Stimulated activated CD4-positive, alpha-beta T cell treated with anti-CD3 and anti-CD28 coated beads, Interleukin-15, amount 100 ng/mL, for 24 hours (primary cell): ENCODE measurements at places on chromosomes 7 and 10.

DNA sequence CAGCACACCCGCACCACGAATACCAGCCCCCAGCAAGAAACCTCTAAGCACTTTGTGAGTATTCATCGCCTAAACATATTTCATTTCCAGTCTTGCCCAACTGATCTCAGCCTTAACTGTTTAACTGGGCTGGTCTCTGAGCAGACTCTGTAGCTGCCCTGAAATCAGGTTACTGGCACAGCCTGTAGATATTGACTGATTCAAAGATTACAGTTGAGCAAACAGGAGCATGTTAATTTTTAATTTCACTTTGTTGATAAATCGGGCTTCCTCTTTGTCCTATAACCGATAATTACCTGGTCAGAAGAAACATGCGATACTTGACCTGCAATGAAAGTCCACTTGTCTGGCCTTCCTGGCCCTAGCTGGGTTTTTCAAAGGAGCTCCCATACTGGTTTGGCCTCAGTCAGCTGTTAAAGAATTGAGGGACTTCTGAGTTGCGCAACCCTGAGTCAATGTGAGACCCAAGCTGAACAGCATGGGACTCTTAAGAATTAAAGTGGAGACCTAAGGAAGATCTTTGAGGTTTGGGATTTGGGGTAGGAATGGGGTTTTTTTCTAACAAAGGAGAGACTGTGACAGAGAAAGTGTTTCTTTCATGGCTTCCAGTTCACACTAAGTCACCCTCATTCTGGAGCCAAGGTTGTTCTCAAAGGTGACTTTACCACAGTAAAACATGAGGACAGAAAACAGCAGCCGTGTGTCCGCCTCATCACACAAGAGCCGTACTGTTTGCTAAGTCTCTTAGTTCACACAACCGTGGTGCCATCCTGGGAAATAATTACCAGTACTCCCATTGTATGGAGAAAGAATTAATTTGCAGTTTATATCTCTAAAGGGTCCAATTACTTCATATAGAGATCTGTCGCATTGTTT is 75.9 kb downstream of the PPP1R3C start:
- DNase-seq, result no peak

- DNase-seq, result no peak
Observed at GRCh38 chr7:111030336-111030735, 60.6 kb upstream of the LRRN3 start.

- DNase-seq, result no peak
Observed at GRCh38 chr7:2945171-2945570, 98.5 kb downstream of the CARD11 start.

DNA sequence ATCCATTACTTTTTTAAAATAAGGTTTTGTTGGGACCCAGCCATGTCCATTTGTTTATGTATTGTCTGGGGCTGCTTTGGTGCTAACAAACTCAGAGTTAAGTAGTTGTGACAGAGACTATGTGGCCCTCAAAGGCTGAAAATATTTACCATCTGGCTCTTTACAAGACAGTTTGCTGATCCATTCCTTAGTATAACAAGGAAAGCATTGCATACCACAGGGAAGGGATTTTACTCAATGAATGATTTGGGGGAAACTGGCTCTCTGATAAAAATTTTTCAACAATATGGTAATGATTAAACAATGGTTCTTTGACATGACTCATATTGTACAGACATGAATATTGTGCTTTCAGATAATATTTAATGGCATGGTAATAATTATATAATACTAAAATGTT is 738.1 kb downstream of the KCNMA1 start:
- DNase-seq, result no peak

DNA sequence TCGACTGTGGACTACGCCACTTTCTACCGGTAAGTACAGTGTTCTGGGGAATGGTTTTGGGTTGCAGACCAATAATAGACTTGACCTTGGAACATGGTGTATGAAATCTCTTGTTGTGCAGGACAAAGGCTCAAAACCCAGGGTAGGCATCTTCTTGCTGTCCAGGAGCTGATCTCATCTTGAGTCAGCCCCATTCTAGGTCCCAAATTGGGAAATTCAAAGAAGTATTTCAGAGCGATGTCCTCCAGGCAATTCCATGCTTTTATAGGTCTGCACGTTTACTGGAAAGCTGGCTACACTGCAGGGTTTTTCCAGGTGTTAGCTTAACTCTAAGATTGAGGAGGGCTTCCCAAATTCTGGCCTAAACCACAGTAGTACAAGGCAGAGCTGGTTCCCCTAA is 180.7 kb downstream of the BMPER start:
- DNase-seq, result no peak

GRCh38 chr10:97876402-97876801 is 26.8 kb downstream of the GOLGA7B start:
- no peak for DNase-seq

DNA sequence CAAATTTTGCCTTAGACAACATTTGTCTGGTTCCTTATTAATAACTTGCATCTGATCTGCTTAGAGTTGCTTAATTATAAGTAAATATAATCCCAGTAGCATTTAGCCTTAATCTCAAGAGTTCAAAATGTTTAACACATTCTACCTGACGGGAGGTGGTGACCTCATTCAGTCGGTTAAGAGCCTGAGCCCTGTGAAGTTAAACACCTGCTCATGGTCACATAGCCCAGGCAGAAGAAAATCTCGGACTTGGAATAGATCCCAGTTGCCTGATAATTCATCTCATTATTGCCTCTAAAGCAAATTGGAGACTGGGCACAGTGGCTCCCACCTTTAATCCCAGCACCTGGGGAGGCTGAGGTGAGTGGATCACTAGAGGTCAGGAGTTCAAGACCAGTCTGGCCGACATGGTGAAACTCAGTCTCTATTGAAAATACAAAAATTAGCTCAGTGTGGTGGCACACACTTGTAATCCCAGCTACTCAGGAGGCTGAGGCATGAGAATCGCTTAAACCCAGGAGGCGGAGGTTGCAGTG is 18.6 kb upstream of the ASCC1 start:
- DNase-seq, result no peak

- no peak for DNase-seq
Observed at GRCh38 chr7:33774762-33775523, 130.4 kb upstream of the BMPER start.

DNA sequence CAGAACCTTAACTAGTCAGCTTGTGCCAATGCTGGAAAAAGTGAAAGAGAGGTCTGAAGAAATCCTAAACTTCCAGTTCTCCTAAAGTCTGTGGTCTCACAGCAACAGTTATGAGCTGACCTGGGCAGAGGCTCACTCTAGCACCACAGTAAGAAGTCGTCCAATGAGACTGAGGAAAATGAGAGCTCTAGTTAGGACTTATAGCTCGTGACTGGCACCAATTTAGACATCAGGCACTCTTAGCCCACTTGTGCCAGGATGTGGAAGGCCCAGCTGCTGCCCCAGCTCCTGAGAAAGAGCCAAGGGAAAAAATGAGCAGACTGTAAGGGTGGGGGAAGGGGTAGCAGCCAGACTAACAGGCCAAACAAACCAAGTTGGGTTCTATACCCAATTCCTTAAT is 7.6 kb downstream of the MMS19 start:
- DNase-seq, result no peak

DNA sequence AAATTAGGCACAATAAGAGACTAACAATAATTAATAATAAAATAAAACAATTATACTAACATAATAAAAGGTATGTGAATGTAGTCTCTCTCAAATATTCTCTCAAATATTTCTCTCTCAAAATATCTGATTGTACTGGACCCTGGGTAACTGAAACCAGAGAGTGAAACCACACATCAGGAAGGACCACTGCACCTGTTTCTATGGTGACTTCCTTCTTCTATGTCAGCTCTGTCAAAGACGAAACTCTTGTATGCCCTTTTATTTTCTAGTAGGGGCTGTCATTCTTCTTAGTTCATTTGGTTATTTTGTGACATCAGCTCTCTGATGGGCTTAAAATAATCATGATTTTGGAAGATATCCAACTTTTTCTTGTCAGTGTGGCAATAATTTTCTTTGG is 428.0 kb upstream of the TPK1 start:
- DNase-seq, result no peak

DNA sequence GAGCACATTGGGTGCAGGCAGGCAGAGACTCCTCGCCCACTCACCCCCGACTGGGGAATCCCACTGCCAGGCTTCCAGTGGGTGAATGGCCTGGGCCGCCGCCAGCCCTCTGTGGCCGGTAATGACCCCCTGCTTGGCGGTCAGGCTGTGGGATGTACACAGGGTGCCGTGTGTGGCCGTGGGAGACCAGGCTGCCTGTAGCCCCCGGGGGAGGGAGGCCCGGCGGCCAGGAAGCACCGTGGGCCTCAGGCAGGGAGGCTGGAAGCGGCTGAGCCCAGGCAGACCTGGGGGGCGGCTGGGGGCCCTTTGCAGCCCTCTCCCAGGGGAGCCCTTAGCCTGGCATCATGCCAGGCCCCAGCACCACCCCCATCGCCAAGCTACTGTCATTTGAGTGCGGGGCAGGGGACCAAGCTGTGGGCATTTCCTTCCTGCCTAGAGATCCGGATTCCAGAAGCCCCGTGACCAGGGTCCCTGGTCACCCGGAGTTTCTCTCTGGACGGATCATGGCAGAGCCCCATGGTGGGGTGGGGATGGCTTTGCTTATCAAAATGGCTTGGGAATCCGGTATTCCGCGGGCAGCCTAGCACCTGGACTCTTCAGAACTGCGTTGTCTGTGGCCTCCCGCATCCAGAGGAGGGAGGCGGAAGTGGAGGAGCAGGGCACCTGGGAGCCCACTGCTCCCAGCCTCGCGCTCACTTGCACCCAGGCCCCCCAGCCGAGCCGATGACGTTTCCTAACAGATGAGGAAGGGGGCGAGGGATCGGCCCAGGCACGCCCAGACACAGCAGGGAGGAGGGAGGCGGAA is 1.1 kb downstream of the TTYH3 start:
- DNase-seq, result peak; percentile 68

DNA sequence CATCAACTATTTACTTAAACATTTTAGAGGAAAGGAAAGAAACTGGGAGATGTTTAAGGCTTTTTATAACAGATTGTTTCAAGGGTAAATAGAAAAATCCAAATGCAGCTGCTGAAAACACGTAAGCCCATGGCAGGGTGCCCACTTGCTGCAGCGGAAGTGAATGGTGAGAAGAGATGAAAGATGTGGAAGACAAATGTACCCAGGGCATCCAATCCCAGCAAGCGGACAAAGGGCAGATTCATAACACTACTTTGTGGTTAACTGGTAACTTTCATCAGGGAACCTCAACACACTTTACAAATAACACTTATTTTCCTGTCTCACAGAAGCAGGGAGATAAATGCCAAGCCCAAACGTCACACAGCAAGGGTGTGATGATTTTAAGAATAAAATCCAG is 358.4 kb downstream of the KCNMA1 start:
- no peak for DNase-seq

DNA sequence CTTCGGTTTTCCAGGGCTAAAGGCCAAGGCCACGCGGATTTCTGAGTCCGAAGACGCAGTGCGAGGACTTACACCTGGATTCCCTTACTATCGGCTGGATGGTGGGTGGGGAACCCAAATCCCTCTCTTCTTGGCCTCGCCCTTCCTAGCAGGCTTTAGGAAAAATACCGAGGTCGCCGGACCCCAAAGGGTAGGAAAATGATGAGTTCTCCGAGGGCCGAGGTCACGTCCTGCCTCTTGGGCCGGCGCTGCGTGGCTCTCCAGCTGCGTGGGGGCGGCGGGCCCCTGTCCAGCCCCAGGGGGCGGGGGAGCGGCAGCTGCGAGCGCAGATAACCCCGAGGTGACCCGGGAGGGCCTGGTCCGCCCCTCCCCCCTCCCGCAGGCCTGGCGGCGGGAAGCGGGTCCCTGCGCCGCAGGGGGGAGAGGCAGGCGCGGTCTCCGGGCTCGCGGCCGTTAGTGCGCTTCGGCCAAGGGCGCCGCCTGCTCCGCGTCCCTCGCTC is 805 bp upstream of the HMX3 start:
- DNase-seq, result no peak

DNA sequence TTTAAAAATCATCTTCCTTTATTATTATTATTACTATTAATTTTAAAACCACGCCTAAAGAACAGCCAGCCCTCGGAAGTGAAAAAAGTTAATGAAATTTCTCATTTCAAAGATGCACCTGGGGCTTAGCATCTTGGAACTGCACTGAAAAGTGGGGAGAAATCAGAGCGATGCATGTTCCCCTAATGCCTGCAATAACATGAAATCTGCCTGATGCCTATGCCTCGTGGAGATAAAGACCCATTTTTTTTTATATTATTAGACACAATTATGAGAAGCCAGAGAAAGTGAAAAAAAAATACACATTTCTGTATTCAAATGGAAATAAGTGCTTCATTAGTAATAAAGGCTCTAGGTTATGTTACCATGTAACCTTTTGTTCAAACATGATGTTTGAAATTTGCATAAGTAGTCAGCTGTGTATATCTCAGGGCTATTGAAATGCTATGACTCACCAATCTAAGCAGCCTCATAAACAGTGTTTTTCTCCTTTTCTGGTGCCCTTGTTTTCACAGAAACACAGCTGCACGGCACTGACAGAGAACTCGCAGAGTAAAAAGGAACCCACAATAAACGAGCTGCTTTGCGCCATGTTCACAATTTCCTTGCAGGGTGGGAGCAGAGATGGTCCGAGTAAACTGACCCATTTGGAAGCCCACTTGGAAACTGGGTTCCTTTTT is 175.8 kb upstream of the PRKCQ start:
- DNase-seq, result no peak

DNA sequence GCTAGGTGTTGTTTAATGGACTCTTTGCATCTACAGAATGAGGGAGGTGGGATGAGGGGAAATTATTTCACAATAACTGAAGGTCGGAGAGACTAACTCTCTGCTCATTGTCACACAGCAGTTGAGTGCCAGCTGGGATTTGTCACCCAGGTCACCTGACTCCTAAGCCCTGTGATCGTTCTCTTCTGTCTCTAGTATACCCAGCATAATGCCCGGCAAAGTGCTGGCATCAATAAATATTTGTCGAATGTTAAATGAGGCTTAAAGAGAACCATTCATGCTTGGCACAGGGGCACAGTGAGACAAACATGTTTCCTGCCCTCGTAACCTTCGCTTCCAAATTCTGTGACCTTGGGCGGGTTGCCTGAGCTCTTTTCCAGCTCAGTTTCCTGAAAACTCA is 70.8 kb downstream of the TCF7L2 start:
- DNase-seq, result no peak

DNA sequence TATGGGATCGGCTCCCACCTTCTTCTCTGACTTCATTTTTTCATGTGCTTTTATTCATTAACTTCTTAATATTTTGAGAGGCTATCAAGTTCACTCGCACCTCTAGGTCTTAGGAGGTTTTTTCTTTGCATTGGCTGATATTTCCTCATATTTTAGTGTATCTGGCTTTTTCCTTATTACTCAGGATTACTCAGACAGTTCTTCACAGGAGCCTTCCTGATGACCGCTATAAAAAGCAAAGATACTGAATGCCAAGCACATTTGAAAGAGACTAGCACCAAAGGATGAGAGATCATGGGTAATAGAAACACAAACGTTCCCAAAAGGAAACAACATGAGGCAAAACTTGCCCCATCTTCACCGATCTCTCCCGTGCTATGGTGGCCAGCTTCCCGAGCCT is 409.2 kb upstream of the KLF6 start:
- no peak for DNase-seq

DNA sequence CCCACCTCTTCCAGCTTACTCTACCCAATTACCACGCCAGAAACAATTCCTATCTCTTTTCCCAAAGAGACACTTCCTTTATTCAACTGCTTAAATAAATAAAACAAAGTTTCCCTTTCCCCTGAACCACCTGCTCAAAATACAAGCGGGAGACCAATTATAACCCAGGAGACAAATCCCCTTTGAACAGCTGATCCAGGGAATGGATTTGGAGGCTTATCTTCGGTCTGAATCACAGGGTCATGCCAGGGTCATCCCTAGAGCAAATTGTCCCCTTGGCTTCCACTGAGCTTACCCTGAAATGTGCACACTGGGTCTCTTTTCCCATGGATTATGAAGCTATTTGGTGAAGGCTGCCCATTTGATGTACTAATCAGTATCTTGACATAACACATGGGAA is 99.9 kb upstream of the JAZF1 start:
- no peak for DNase-seq
